ENCODE measurements at places on chromosomes 4 and X.

GRCh38 chr4:25437926-25438325 lies 60.9 kb downstream of the ANAPC4 start:
- DNase-seq, result no peak

DNA sequence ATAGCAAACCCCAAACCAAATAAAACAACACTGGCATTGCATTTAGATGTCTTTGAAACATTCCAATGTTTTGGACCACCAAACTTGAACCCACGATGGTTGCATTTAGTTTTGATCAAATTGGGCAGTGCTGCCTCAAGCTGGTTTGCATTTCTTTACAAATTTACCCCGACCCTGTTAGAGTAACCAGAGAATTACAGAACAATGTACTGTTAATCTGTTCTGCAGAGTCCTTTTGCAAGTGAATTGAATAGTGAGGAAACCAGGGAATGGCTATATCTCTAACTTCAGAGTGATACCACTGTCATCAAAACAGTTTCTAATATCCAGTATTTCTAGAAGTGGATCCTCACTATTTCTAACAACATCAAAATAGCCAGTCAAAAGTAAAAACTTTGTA lies 49.5 kb upstream of the GYPA start:
- DNase-seq, result no peak

- no peak for DNase-seq
Measured at GRCh38 chr4:107915220-107915619, 16.1 kb upstream of the CYP2U1 start.

GRCh38 chr4:97917115-97917514 lies 226.2 kb downstream of the STPG2 start:
- no peak for DNase-seq

GRCh38 chrX:13837290-13837745 lies 20.4 kb upstream of the GPM6B start:
- no peak for DNase-seq

DNA sequence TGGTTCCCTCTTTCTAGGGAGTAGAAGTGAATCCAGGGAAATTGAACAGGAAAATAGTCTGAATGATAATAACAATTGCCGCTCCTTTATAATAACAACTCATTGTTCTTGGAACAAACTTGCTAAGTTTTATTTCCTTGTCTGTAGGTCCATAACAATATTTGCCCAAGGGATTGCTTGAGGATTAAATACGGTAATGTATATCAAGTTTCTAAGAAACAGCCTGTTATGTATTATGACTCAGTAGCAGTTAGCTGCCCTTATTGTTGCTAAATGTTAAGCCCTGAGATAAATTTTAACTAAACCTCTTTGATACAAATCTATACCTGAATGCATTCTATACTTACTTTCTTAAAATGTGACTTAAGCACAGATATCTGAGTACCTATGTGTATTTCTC lies 215.9 kb upstream of the AADAT start:
- DNase-seq, result no peak

- no peak for DNase-seq
Measured at GRCh38 chrX:36116222-36116621, 196.7 kb downstream of the CFAP47 start.

Data from T-cell (primary cell).